NCI-H2081 treated with DMSO at 0.1 percent for 48 hours (cell line): ENCODE measurements at places on chromosomes 5 and 9.

GRCh38 chr9:18905883-18906629, 127.0 kb downstream of the SAXO1 start:
- DNase-seq, result no peak

- no peak for DNase-seq
These were observed 111.8 kb upstream of the FCN2 start for GRCh38 chr9:134768709-134769351.

DNA sequence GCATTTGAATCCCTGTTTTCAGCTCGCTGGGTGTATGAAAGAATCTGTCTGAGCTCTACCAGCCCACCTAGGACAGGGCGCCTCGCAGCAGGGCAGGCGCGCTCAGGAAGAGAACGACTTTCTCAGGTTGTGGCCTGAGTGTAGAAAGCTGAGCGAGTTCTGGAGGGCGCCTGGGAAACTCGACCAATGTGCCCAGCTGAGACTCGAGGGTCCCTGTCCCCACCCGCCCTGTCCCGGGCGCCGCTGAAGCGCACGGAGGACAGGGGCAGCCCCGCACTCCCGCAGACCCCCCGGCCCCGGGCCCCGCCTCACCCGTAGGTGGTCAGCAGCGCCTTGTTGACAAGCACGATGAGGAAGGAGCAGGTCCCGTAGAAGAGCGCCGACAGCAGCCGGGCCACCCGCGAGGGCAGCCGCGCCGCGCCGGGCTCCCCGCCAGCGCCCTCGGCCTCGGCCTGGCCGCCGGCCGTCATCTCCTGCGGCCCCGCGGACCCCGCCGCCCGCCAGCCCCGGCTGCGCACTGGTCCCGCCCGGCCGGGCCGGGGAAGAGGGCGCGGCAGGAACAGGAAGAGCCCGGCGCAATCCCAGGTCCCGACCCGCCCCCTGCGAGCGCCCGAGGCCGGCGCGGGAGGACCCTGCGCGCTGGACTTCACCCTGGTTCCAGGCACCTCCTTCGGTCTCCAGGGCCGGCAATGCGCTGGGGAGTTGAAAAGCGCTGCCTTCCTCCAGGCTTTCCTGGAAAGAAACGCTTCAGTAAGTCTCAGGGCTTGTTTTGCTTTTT, at the start of gene SLC35D2:
Gene SLC35D2, minus strand, starts transcription at position 547 of the 778 bp plus-strand sequence. Its CDS starts 77 bp downstream, at position 470.
- no peak for DNase-seq

- no peak for DNase-seq
These were observed 89.3 kb downstream of the MARCHF11 start for GRCh38 chr5:16090270-16090669.

GRCh38 chr5:124663101-124663506, 83.3 kb downstream of the ZNF608 start:
- no peak for DNase-seq

DNA sequence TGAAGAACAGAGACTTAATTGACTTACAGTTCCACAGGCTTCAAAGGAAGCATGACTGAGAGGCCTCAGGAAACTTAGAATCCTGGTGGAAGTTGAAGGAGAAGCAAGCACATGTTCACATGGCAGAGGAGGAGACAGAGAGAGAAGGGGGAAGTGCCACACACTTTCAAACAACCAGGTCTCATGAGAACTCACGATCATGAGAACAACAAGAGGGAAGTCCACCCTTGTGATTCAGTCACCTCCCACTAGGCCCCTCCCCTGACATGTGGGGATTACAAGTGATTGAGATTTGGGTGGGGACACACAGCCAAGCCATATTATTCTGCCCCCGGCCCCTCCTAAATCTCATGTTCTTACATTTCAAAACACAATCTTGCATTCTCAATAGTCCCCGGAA, 19.5 kb downstream of the NR3C1 start:
- no peak for DNase-seq

GRCh38 chr9:129008469-129008965, 19.6 kb downstream of the SH3GLB2 start:
- no peak for DNase-seq
